ENCODE measurements at places on chromosomes 3 and 15.

- no peak for DNase-seq
Observed at GRCh38 chr3:70747847-70748246, 435.4 kb upstream of the MDFIC2 start.

DNA sequence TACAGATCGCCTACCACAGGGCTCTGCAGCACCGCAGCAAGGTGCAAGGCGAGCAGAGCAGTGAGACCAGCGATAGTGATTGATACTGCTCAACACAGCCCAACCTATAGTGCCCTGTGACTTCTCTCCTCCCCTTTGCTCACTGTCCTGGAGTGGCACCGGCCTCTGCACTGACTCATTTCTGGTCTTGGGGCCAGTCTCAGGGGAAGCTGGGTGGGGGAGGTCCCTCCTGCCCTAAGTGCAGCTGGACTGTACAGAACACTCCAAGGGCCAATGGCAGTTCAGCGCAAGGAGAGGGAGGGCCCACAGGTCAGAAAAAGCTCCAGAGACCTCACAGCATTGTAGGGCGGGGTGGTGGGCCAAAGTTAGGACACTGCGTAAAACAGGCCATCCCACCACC, 2.5 kb upstream of the OGG1 start:
- no peak for DNase-seq

DNA sequence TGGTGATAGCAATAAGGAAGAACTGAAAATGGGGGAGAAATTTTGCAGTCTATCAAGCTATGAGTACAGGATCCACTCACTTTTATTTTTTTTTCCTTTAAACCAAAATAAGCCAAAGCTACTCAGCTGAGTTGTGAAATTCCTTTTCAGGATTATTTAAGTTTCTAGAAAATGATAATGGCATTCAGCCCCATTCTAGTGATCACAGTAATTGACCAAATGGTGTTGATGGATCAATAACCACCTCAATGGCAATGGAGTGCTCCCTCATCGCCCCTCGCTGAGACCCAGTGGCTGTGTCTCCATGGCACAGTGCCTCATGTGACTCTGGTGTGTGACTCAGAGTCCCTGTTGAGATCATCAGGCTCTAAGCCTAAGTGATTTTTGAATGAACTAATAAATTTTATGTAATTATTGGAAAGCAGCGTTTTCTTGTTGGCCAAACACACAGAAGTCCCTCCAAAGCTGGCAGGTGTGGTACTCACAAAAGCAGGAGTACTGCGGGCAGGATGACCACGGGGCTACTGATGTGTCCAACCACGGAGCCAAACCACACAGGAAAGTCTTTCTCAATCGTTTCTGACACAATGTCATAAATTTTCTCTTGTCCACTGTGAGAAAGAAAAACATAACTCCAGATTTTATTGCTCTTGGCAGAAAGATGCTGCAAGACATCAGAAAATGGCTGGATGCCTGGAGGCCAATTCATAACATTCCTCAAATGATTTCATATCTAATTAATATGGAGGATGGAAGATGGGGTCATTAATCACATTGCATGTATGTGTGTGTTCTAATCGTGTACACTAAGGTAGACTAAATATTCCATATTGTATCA, 14.4 kb upstream of the STARD5 start:
- DNase-seq = peak; percentile 94

- no peak for DNase-seq
Observed at GRCh38 chr3:21269882-21270281, 481.1 kb downstream of the ZNF385D start.

- peak; percentile 73 for DNase-seq
Observed at GRCh38 chr3:66297900-66298299, 77.1 kb downstream of the SLC25A26 start.
